ENCODE measurements at places on chromosomes 2 and 18.
A peak's percentile ranks its signal among the peaks of the same experiment; 100 is the strongest.

DNA sequence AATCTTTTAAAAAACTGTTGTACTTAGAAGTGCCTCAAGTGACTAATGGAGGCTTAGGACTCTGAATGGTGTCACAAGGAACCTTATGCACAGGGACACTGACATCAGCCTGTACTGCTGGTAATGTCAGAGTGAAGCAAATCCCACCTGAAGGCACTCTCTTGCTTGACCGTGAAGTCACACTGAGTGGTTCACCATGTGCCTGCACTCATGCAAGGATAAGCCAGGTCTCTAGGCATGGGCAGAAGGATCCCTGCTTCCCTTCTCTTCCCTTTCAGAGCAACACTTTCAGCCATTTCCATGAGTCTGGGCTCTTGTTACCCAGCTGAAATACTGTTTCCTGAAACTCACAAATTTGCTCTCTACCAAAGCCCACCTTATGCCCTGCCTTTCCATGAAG lies 123.0 kb downstream of the NEDD4L start:
- DNase-seq: no peak

- DNase-seq: no peak
Measured at GRCh38 chr2:241546771-241547498, 11.6 kb upstream of the BOK start.

DNA sequence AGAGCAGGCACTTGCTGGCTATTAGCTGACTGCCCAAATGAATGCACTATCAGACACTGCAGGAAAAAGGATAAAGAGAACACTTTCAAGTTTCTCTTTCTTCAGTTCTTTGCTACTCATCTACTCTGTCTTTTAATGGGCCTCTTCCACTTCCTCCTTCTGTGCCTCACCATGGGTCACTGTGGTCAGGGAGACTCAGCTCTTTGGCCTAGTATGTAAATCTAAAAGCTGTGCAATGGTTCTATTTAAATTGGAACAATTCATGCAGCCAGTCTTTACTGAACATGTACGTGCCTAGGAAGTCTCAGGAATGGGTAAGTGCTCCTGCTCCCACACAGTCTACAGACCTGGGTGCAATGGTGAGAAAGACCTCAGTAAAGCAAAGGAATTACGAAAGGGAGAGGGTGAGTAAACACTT lies 79.1 kb upstream of the DNMT3A start:
- peak; percentile 33 for DNase-seq

GRCh38 chr2:28102455-28102874 lies 211.9 kb downstream of the BABAM2 start:
- no peak for DNase-seq

DNA sequence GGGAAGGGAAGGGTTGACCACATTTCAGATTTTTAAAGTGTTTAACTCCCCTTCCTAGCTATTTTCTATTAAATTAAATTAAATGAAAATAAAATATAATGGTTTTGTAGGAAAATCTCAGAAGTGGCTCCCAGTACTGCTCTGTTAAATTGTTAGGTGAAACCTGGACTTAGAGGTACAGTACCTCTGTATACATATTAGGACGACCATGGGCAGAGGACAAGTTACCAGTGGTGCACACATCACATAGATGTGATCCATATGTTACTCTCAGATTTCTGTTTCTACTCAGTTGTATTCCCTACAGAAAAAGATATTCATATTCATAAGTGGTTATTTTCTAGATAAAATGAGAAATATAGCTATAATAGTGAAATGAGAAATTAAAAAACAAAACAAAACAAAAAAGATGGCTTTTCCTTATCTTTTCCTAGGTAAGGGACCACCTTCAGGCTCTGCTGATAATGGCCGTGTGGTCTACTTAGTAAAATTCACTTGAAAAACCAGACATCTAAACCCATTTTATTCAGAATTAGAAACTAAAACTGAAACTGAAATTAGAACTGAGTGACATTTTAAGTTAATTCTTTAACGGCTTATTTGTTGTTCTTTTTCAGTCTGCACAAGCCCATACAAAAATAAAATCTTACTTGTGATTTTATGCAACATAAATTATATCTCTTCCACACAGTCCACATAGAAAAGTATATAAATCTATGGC lies 832.5 kb upstream of the CHAC2 start:
- DNase-seq: no peak

DNA sequence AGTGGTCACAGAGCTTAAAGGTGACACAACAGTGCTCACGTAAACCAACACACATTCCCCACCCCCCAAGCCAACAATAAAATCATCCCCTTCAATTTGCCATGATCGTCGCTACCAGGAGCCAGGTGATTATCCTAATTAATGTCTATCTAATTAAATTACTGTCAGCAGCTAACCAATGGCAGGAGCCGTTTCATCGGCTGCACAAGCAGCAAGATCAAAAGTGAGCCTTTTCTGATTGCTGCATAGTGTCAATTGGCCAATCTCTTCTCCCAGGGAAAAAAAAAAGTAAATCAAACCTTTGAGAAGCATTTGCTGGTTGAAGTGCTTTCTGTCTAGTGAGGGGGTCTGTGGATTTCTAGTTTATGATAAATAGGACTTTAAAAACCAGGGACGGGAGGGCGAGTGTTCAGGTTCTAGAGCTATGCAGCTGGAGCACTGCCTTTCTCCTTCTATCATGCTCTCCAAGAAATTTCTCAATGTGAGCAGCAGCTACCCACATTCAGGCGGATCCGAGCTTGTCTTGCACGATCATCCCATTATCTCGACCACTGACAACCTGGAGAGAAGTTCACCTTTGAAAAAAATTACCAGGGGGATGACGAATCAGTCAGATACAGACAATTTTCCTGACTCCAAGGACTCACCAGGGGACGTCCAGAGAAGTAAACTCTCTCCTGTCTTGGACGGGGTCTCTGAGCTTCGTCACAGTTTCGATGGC lies at the start of gene TBR1:
Gene TBR1, plus strand, starts transcription at position 311 of the 721 bp plus-strand sequence. Its CDS starts 114 bp downstream, at position 425.
- no peak for DNase-seq

DNA sequence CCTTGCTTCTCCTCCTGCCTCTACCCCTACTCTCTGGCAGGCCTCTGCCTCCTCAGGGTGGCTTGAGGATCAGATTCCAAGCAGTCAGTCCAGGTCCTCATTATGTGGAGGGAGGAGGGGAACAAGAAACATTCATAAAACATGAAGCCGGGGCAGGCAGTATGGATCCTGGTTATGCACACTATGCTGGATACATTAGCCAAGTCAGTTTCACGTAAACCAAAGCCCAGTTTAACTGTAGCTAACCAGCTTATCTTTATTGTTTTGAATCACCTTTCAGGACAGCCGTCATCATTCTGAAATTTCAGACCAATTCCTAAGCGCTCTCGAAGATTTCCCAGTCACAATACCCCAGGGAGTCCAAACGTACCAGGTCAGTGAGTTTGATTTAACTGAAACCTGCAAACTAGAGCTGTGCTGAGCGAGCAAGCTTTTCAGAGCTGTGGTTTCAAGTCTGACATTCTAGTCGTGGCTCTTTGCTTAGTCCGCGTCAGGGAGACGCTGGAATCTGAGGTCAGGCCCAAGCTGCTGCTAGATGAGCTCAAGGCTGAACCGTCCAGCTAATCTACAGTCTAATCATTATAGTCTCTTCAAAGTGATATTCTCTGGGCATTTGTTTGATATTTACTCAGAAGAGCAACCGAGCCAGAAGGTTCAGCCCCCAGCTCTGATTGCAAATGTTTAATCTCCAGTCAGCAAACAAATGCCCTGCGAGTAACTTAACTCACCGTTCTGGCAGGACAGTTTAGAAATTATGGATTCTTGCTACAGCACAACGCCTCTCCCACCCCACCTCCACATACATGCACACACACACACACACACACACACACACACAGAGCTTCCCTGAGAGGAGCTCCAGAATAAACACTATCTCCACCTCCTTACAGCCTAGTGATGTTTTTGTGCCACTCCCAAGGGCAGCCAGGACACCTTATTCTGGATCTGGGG lies 63.8 kb upstream of the BZW1 start:
- no peak for DNase-seq

DNA sequence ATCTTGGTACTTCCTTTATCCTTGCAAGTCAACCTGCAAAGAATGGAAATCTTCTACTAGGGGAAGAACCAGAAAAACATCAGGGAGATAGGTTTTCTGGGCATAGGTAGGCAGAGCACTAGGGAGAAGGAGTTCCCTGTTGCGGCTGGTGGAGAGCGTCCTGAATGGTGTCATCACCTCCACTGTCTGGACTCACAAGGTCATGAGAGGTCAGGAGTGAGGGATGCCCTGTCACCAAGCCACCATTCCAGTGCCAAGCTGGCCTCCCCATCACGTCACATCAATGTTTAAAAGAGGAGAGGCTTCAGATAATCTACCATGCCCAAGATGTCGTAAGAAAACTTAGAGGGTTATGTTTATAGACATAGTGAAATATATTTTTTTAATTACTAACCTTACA lies 72.1 kb downstream of the BCL2 start:
- no peak for DNase-seq

GRCh38 chr2:25851740-25852503 lies 26.4 kb downstream of the ASXL2 start:
- DNase-seq: peak; percentile 70

DNA sequence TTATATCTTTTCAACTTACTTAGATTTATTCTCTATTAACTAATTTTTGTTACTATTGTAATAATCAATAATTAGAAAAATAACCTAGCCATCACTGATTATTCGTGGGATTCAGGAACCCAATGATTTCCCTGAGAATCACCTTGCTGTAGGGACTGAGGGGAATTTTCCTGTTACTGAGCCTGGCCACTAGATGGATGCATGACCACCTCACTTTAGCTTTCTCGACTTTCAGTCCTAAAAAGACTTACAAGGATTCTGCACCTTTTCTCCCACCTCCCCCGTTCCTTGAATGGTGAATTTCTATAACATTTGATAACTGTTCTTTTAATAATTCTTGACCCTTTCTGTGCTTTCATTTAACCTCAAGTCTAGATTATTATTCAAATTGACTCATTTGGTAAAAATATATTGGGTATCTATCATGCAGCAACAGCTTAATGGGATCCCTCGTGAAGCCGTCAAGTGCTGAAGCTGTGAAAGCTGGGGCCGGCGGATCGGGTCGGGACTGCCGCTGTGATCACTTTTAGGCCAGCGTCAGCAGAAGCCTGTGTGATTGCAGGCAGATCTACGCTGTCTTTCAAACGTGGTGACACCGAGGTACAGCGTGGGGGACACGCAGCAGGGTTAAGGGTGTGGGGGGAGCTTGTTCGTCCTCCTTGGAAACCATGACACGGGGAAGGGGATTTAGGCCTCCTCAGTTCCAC lies 38.8 kb upstream of the TMEM18 start:
- no peak for DNase-seq

GRCh38 chr2:106168657-106169056 lies 25.4 kb downstream of the UXS1 start:
- no peak for DNase-seq

DNA sequence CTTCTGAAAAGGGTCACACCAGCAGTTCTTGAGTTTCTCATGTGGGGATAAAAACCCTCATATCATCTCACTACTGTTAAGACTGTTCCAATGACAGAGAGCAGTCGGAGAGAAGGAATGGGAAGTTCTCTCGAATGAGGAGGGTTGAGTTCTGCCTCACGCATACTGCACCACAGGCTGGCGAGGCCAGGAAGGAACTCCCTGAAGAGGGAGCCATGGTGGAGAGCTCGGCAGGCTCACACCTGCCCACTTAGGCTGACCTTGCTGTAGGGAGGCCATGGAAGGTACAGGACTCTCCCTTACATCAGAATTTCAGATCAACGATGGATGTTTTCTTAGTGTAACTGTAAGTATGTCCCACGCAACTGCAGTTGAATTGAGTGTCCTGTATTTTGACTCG lies 64.6 kb downstream of the RALBP1 start:
- no peak for DNase-seq

All from germinal center (tissue), 1 donor.